ENCODE measurements at places on chromosomes 7 and 10.

DNA sequence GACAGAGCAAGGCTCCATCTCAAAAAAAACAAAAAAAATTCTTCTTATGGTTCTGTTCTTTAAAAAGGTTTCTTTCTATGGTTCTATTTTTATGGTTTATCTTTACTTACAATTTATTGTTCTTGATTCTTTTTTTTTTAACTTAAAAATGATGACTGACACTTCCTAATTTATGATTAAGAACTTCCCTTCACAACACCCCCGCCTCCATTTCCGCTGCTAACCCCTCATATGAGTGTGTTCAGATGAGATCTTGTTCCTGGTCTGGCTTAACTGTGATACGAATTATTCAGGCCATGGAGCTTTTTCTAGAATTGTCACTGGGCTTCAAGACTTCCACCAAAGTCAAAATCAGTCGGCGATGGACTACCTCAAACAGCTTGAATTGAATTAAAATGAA is 33.9 kb downstream of the PTER start:
- H3K27me3 ChIP-seq: no peaks in the 10 kb centered on the region
- H3K4me3 ChIP-seq: no peak overlapping the region
- no peaks in the 10 kb centered on the region for H3K36me3 ChIP-seq
- DNase-seq: no peak
- H3K27ac ChIP-seq: no peak overlapping the region

DNA sequence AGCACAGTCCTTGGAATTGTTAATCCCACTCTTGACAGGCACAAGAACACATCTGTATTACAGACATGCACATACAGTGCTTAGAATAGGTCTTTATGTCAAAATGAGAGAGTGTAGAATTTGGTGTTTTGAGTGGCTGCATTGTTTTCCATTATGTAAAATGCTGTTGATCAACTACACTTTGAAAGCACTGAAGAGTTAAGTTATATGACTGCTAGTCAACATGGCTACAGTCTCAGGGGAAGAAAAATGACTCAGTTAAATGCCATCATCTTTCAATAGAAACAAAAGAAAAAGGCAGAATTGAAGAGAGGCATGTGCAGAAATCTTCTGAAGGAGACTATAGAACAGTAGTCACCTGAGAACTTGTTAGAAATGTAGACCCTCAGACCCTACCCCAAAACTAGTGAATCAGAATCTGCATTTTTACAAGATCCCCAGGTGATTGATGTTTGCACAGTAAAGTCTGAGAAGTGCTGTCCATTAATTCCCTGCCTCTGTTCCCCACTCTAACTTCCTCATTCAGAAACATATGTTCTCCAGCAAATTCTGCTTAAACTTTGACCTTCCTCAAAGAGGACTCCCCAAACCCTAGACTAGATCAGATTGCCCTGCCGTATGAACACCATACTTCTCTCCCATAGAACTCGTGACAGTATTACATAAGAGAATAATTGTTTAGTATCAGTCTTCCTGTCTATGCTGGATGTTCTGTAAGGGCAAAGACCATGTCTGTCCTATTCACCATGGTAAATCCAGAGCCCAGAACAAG is 16.0 kb downstream of the SND1 start:
- H3K36me3 ChIP-seq: no peaks in the 10 kb centered on the region
- DNase-seq: no peak
- H3K4me3 ChIP-seq: no peak overlapping the region
- no peaks in the 10 kb centered on the region for H3K27me3 ChIP-seq

GRCh38 chr7:131859147-131859821 is 302.9 kb upstream of the PODXL start:
- H3K4me1 ChIP-seq: no peaks in the 10 kb centered on the region
- no peaks in the 10 kb centered on the region for H3K27me3 ChIP-seq

DNA sequence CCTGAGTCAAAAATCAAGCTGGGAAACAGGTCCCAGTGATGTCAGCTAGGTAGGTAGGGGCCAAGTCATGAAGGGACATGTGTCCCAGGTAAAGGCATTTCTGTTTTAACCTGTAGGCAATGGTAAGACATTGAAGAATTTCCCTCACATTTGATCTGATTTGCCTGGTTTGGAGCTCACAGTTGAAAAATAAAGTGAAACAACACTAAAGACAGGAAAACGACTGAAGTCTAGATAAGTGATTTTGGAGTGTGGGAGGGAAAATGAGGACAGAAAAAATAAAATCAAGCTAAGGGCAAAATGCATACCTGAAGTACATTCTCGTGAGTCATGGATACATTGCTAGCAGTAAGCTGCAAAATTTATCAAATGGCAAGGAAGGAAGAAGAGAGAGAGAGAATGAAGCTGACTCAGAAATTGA is 169.9 kb downstream of the SKIDA1 start:
- no peaks in the 10 kb centered on the region for H3K4me1 ChIP-seq
- H3K36me3 ChIP-seq: no peaks in the 10 kb centered on the region
- no peak overlapping the region for H3K4me3 ChIP-seq
- no peaks in the 10 kb centered on the region for H3K27me3 ChIP-seq
- DNase-seq: no peak

DNA sequence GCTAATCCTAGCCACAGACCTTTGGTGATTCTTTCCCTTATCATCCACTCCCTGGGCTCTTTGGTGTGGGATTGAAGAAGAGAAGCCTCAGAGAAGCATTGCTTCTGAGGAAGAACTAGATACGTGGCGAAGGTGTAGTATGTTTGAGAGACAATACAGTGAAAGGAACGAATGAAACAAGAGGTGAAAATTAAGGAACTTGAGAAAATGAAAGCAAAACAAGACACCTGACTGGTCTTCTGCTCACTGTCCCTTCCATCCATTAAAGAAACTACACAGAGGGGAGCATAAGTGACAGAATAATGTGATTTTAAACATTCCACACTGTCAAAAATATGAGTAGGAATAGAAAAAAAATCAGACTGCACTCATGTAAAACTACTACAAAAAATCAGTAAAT is 219.6 kb upstream of the NPSR1 start:
- H3K27ac ChIP-seq: no peak overlapping the region
- H3K27me3 ChIP-seq: no peaks in the 10 kb centered on the region
- no peak overlapping the region for H3K4me3 ChIP-seq
- no peak for DNase-seq
- no peaks in the 10 kb centered on the region for H3K36me3 ChIP-seq
- H3K4me1 ChIP-seq: no peaks in the 10 kb centered on the region

DNA sequence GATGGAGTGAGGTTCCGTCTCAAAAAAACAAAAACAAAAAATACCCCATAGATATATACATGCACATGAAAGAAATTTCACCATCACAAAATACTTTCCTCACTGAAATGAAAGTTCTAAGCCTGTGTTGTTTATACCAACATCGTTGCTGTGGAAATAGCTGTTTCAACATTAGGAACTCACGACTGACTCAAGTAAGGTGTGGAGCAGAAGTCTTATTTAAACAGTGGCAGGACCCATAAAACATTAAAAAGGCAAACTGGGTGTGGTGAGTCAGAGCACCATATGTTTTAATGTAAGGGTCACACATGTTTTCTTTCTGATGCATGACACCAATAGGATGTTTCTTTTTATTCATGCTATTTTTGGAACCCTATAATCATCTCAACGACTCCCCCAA is 48.3 kb downstream of the BAIAP2L1 start:
- no peaks in the 10 kb centered on the region for H3K27me3 ChIP-seq
- H3K27ac ChIP-seq: no peak overlapping the region
- no peak for DNase-seq
- H3K4me3 ChIP-seq: no peak overlapping the region

DNA sequence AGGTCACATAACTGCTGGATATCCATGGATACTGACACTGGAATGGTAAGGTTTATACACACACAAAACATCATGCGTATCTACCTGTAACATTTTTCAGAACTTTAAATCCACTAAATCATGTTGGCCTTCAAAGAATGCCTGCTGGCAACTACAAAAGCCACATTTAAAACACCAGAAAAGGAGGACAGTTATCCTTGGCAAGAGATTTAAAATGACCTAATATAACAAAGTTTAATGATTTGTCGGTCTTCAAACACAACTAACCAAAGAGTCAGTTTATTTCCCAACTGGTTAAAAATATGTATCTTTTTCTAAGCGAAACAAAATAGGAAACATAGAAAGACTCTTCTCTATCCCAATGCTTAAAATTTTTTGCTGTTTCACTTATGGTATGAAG is 24.0 kb downstream of the WAPL start:
- H3K36me3 ChIP-seq: no peaks in the 10 kb centered on the region
- no peak overlapping the region for H3K4me3 ChIP-seq
- H3K4me1 ChIP-seq: peaks cover 29% of the 10 kb centered on the region
- no peak for DNase-seq
- no peaks in the 10 kb centered on the region for H3K27me3 ChIP-seq
- no peak overlapping the region for H3K27ac ChIP-seq

DNA sequence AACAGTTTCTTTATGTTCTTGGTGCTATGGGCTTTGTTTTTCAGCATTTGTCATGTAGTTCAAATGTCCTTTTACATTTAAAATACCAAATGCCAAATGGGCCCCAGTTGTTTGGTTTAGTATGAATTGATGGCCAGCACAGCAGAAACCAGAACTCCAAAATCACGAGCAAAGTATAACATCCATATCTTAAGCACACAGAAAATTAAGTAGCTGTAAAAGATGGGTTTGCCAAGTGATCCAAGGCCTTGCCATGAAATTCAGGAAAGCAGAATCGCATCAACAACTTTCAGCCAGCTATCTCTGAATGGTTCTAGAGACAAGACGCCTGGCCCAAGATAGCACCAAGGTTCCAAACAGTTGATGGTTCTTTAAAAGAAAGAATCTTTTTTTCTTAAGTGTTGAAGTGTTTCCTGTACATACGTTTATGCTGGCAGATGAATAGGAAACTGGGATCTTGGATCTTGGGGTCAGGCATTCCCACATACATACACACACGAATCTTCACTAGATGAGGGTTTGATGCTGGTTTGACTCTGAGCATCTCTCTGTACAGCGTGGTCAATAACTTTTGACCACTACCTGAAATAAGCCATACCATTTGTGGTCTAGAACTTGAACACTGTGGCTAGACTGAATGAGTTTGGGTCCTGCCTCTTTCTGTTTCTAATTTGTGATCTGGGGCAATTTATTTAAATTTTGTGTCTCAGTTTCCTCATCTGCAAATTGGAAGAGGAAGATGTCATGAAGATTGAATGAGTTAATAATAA is 711.8 kb downstream of the KCNMA1 start:
- H3K27ac ChIP-seq: no peak overlapping the region
- no peaks in the 10 kb centered on the region for H3K36me3 ChIP-seq
- DNase-seq: no peak
- no peak overlapping the region for H3K4me3 ChIP-seq
- no peaks in the 10 kb centered on the region for H3K27me3 ChIP-seq

DNA sequence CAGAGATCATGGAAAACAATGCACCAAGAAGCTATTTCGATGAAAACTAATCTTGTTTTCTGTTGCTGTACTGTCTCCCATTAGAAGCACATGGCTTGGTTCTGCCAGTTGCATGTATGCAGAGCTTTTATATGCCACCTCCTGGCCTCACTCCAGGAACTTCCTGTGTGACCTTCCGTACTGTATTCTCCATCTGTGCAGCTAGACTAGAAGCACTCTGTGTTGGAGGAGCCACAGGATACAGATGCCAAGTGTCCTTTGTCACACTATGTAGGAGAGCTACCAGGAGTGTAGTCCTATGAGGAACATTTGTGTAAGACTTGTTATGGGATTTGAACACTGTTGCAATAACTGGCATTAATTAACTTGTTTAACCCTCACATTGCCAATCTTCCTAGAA is 503.5 kb upstream of the TPK1 start:
- no peak for DNase-seq
- no peaks in the 10 kb centered on the region for H3K4me1 ChIP-seq
- H3K36me3 ChIP-seq: no peaks in the 10 kb centered on the region
- H3K4me3 ChIP-seq: no peak overlapping the region
- H3K27ac ChIP-seq: no peak overlapping the region

DNA sequence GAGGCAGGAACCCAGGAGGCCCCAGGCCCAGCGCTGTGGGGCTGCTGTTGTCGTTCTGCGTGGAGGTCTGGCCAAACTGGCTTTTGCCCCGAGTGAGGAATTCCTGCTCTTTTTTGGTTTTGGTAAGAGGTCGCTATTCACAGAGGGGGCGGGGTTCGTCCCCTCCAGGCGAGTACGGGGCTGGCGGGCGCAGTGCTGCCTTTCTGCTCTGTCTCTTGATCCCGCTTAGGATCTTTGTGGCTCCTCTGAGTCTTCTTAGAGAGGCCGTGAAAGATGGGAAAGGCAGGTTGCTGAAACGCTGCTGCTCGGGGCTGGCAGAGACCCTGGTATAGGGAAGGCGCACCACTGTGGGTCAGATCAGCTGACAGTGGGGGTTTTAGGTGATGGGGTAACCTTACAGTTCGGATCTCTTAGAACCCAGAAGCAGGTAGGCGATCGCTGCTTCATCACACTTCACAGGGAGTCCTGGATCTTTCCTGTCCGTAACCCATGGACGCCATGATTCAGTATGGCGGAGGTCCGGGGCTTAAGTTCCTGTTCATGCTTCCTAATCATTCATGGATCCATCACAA is 136.7 kb downstream of the KIF20B start:
- H3K27ac ChIP-seq: no peak overlapping the region
- H3K36me3 ChIP-seq: no peaks in the 10 kb centered on the region
- no peak for DNase-seq
- no peaks in the 10 kb centered on the region for H3K4me1 ChIP-seq
- H3K27me3 ChIP-seq: no peaks in the 10 kb centered on the region

DNA sequence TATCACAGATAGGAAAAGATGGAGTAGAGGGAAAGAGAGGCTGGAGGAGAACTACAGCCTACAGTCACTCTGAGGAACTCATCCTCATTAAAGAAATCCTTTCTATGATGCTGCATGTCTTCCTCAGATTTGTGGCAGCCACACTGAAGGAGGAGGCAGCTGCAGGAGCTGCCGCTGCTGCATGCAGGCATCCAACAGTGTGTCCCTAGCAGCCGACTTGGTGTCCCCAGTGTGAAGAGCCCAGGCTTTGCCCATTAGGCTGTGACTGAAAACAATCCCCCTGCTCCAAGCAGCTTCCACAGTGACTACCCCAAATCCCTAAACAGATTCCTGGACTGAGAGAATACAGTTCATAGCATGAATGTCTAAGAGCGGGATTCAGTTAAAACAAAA is 23.1 kb downstream of the SKIDA1 start:
- no peaks in the 10 kb centered on the region for H3K27me3 ChIP-seq
- H3K36me3 ChIP-seq: no peaks in the 10 kb centered on the region
- H3K4me3 ChIP-seq: no peak overlapping the region
- DNase-seq: no peak
- no peaks in the 10 kb centered on the region for H3K4me1 ChIP-seq

GRCh38 chr7:84055904-84056605 is 138.5 kb downstream of the SEMA3A start:
- no peak overlapping the region for H3K4me3 ChIP-seq
- no peaks in the 10 kb centered on the region for H3K4me1 ChIP-seq
- no peaks in the 10 kb centered on the region for H3K36me3 ChIP-seq
- H3K27ac ChIP-seq: no peak overlapping the region
- no peaks in the 10 kb centered on the region for H3K27me3 ChIP-seq

GRCh38 chr10:44306762-44307161 is 78.1 kb downstream of the CXCL12 start:
- no peaks in the 10 kb centered on the region for H3K4me1 ChIP-seq
- H3K27ac ChIP-seq: no peak overlapping the region
- H3K27me3 ChIP-seq: no peaks in the 10 kb centered on the region
- no peak overlapping the region for H3K4me3 ChIP-seq
- no peaks in the 10 kb centered on the region for H3K36me3 ChIP-seq
- no peak for DNase-seq

- H3K36me3 ChIP-seq: no peaks in the 10 kb centered on the region
- H3K27ac ChIP-seq: no peak overlapping the region
- no peak for DNase-seq
- H3K4me3 ChIP-seq: no peak overlapping the region
- H3K4me1 ChIP-seq: no peaks in the 10 kb centered on the region
Measured at GRCh38 chr7:1520539-1521234, 9.8 kb upstream of the MAFK start.

- DNase-seq: peak; percentile 75
- peak overlapping the region; percentile 51 for H3K27ac ChIP-seq
- no peaks in the 10 kb centered on the region for H3K4me1 ChIP-seq
Measured at GRCh38 chr7:101138213-101138870, 11.4 kb downstream of the SERPINE1 start.
